ENCODE measurements at places on chromosomes 5 and 9.

DNA sequence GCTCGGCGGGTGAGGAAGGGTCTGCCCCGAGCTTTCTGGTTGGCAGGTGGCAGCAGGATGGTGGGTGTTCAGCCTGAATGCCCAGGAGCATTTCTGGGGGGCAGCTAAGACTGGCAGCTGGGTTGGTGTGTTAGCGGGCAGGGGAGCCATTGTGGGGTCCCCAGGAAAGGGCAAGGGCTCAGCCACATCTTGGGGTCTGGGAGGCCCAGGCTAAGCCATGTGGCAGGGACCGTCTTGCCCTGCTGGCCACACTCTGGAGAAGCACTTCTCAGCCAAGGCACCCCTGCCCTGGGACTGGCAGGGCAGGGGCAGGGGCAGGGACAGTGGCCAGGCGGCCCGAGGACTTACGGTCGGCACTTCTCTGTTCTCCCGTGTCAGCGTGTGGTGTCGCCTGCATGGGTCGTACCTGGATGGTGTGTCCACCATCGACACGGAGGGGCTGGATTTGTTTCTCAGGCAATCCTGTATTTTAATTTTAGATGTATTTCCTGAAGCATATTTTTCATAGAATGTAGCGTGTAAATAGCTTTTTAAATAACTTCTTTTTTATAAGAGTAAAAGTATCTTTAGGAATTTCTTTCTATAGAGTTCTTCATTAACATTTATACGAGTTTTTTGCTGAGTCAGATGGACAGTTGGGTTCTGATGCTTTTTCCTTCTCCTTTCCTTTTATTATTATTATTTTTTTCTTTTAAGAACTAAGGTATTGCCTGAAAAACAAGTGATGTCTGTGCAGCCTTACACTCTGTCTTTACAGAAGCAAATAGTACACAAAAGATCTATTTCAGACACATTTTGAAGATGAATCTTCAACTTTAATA is 102.0 kb downstream of the PHF2 start:
- DNase-seq, result peak; percentile 0

DNA sequence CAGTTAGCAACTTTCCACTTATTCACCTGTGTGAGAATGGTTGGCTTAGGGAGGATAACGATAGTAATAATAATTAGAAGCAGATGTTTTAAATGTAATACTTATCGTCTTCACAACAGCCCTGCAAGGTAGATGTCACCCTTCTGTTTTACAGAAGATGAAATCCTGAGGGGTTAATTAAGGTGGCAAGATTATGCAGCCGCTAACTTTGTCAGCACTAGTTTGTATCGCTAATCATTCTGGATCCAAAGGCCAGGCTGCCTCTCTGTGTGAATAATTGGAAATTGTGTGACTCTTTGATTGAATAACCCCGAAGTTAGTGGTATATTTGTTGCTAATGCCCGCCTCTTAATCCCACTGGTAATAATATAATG is 635 bp downstream of the IFT74 start:
- no peak for DNase-seq

DNA sequence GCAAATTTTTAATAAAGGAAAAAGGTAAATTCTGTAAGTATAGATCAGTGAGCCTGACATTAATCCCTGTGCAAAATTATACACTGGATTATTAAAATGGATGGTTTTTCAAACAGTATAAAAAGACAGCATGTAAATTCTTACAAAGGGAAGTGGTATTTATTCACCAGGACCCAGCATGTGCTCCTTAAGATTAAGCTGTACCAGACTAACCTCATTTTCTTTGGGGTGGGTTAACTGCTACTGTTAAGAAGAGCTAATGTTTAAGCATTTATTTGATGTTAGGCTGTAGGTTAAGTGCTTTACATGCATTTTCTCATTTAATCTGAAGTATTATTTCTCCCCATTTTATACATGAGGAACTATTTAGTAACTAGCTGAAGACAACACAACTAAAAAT is 60.3 kb upstream of the RFX3 start:
- DNase-seq, result no peak

GRCh38 chr9:108297073-108297472 is 558.7 kb downstream of the ACTL7B start:
- no peak for DNase-seq

GRCh38 chr5:81533629-81534405 is 139.9 kb upstream of the ACOT12 start:
- DNase-seq, result no peak

DNA sequence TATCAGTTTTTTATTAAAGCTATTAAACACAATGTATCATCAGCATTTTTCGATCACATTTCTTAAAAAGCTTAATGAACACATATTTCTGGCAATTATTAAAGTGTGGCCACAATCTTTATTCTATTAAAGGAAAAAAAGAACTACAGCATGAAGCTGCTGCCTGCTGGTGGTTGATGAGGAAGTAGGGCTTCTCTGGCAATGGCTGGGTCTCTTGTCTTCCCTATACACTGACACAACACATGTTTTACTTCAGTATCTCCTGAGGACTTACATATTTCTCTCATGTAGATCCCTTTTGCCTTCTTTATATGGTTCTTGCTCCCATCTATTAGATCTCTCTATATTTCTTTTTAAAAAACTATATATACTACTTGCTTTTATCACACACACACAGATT is 590.7 kb downstream of the RAB3C start:
- DNase-seq, result no peak

- no peak for DNase-seq
Measured at GRCh38 chr5:61029456-61030162, 84.6 kb downstream of the NDUFAF2 start.

- no peak for DNase-seq
Measured at GRCh38 chr5:162657076-162657475, 589.5 kb downstream of the GABRG2 start.

GRCh38 chr5:8633696-8634095 is 764.7 kb downstream of the MTRR start:
- DNase-seq, result no peak

- DNase-seq, result no peak
Measured at GRCh38 chr9:73155377-73155776, 3.7 kb downstream of the ANXA1 start.

DNA sequence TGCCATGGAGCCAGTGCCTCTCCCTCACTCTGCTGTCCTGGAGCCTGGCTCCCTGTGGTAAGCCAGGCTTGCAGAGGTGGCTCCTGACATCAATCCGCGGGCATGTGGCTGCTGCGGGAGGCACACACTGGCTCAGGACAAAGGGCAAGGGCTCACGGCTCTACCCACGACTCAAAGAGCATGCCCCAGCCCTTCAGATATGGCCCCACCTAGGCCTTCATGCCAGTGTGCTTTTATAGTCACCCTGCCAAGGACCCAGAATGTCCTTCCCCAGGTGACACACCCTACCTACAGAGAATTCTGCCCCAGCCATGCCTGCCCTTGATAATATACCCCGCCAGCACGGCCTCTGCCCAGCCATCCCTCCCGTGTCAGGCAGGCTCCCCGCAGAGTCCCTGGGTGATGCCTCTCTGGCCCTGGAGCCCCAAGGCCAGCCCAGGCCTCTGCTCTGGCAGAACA is 1.6 kb downstream of the MGAT4B start:
- DNase-seq, result no peak

DNA sequence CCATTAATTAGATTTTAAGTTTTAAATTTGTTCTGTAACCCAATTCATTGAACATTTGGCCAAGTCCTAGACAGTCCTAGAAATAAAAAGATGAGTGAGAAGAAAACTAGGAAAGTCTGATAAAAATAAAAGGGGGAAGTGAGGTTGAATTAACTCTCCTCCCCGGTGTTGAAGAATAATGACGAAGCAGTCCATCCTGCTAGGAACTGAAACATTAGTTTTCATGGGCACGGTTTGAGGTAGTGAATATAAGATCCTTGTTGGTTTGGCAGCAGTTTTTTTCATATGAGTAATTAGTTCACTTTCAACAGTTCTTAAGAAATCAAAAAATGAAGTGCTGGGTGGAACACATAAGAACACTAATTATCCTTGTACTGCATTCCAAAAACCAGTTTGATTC is 103.1 kb downstream of the MTREX start:
- no peak for DNase-seq

DNA sequence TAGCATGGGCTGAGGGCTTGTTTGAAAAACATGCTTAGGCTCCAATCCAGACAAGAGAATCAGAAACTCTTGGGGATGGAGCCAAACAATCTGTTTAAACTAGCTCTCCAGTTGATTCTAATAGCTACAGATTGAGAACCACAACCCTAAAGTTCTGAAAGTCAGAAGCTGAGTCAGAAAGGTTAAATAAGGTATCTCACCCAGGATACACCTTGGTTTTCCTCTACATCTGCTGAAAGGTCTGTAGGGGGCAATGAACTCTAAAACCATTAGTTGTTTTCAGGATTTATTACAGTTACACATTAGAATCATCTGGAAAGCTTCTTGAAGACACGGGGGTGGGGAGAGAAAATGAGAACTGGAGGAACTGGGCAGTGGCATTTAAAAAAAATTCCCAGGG is 5.7 kb downstream of the GFM2 start:
- DNase-seq, result no peak

GRCh38 chr9:75803130-75803529 is 87.3 kb upstream of the PCSK5 start:
- no peak for DNase-seq

DNA sequence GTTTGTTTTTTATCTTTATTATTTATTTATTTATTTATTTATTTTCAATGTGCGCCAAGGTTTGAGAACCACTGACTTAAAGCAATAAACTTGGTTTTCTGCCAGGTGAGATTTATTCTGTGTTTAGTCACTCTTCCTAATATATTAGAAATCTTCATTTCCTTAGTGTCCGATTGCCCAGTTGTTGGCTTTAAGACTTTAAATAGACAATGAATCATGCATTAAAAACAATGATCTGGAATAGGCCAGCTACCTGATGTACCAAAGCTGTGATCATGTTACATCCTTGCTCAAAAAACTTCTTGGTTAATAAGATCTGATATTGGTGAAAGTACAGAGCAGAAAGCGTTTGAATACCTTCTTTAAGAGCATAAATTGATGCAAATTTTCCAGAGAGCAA is 52.1 kb upstream of the ERBIN start:
- no peak for DNase-seq

DNA sequence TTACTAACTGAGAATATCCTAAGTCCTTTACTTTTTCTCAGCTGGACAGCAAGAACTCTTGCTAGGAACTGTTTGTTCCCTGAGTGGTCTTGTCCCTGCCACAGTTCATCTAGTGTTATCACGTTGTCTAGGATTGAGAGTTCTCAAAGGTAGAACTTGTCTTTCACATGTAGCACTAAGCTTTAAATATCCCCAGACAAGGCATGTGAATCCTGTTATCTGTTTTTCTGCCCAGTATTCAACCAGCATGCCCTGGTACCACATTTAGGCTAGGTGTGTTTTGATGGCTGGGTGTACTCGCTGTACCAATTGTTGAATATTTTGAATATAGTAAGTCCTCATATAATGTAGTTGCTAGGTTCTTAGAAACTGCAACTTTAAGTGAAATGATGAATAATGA is 27.9 kb upstream of the PDZD2 start:
- no peak for DNase-seq

GRCh38 chr9:109331353-109331752 is 10.5 kb upstream of the EPB41L4B start:
- no peak for DNase-seq

- no peak for DNase-seq
Measured at GRCh38 chr5:20605732-20606525, 617.9 kb upstream of the CDH18 start.

DNA sequence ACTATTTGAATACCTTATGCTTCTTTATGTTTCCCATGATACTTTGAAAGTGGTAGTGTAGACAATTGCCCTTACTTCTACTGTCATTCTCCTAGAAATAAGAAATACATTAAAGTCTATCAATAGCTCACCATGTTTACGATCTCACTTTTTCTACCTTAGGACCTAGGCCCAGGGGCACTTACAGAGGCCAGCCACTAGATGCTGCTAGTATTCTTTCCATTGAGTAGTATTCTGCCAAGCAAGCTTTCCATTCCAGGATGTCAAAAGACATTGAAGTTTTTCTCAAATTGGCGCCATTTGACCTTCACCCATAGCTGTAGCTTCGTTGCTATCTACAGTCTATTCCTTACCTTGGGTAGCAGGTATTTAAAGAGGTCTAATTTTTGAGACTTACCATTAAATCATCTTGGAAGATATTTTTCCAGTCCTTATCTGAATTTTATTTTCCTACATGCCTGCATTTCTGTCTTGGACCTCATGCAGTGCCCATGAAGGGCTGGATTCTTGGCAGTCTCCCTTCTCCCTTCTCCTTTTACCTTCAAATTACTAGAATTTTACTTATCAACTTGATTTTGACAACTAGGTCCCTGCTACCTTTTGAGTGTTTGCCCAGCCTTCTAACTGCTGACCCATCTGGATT is 246.0 kb upstream of the NUDT12 start:
- peak; percentile 37 for DNase-seq

DNA sequence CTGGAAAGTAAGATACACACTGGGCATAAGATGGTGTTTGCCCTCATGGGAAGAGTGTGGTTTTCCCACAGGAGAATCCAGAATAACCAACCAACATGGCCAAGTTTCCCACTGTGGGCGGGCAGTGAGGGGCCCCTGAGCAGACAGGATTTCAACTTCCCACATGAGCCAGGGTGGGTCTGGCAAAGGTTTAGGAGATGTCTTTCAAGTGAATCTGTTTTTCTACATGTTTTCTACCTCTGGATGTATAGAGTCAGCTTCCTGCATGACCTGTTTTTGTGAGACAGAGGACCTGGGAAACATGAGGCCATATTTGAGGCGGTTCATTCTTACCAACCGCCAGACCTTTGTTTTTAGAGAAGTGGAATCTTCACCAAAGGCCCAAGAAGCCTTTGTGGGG is 100.5 kb downstream of the TLE4 start:
- DNase-seq, result peak; percentile 26

DNA sequence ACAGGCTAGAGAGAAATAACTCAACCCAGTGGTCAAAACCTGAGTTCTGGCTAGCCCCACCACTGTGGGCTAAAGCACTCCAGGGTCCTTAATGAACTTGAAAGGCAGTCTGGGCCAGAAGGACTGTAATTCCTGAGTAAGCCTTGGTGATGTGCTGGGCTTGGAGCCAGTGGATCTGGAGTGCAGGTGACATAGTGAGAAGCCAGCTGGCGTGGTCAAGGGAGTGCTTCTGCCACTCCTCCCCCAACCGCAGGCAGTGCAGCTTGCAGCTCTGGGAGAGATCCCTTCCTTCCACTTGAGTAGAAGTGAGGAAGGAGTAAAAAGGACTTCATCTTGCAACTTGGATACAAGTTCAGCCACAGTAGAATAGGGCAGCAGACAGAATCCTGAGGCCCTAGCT is 424.0 kb downstream of the CDH18 start:
- no peak for DNase-seq

DNA sequence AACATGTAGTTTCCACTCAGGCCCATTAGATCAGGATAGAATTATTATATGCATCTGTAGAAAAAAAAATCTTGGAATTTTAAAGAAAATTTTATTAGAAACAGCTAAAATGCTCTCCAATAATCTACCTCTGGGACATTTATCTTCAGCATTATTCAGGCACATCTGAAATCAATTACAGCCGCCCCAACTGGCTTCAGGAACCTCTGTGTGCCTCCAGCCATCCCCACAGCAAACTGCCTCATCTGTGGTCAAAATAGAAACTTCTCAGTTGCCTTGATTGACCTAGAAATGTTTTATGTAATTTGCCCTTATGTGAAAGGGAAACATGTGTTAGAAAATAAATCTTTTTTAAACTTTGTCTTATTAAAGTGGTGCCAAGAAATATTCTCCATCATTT is 120.1 kb upstream of the LPAR1 start:
- no peak for DNase-seq

Measured in ELF-1 (cell line).